ENCODE measurements at places on chromosomes 6 and 20.

- DNase-seq, result peak; percentile 91
Observed at GRCh38 chr6:21984561-21984960, 312.3 kb downstream of the PRL start.

DNA sequence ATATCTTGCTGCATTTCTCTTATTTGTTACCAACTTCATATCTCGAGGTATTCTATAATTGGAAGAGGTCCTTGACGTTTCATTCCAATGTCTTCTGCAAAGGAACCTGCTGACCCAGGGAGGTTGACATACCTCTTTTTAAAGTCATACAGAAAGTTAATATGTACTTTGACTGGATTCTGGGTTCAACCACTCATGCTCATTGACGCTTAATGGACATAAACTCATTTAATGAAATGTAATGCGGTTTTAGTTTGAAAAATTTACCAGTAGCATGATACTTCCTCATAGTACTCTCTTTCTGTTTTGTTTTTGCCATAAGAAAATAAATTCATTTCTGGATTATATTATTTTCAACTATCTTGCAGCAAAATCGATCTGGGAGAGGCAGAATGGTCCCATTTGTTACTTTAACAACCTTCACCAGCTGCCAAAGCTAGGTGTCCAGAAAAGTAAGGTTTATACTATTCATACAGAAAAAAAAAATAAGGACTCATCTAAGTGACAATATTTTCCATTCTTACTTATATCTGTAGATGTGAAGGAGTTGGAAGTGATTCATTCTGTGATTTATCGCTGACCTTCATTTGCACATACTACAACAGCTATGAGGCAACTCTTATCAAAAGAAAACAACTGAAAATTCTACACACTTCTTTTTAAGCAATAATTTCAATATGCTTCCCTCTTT is 101.6 kb downstream of the ATXN1 start:
- DNase-seq, result no peak

DNA sequence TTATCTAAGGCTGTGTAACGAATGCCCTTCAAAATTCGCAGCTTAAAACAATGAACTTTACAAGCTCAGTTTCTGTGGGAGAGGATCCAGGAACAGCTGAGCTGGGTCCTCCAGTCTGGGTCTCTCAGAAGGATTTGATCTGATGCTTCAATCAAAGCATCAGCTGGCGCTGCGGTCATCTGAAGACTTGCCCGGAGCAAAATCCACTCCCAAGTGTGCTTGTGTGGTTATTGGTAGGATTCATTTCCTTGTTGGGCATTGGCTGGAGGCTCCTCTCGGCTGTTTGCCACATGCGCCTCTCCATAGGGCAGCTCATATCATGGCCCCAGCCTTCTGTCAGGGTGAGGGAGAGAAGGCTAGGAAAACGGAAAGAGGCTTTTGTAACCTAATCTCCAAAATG is 269.3 kb upstream of the CHD6 start:
- no peak for DNase-seq

DNA sequence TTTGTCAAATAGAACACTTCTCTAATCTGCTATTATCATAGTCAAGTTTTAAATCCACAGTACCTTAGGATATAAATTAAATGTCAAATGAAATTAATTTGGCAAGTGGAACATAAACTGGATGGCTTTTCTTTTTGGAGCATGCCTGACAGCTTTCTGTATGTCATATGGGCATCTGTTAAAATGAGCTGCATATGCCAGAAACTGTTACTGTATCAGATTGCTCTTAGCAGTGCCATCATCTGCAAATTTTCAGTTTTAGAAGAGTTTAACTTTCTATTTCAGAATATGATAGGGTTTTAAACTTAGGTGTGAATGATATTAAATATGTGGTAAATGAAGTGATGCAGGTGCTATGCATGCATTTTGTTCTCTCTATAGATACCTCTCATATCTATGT is 3.4 kb upstream of the EEF1E1 start:
- no peak for DNase-seq

DNA sequence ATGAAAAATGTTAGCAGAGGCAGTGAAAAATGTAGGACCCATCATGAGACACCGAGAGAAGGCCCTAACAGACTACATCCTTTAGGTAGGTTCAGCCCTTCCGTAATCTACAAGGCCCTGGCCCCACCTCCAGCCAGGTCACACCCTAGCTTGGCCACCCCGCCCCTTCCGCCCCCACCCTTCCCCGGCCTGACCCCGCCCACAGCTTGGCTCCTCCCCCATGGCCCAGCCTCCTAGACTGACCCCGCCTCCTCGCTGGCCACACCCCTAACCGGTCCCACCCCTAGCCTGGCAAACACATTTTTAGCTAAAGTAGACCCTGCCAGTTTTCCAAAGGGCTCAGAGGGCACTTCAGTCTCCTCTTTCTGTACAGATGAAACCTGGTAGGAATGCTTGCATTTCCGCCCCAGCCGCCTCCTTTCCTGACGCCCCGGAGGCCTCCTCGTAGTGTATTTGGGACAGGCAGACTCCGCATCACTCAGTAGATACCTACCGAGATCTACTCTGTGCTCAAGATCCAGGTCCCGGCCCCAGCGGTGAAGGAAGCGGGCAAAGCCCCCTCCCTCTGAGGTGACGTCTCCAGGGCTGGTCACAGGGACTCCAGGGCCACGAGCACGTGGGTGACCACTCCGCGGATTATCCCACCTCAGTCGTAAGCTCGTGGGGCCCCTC is 443.5 kb downstream of the PREX1 start:
- DNase-seq, result no peak

- no peak for DNase-seq
Observed at GRCh38 chr6:78629154-78629721, 238.1 kb upstream of the IRAK1BP1 start.

- no peak for DNase-seq
Observed at GRCh38 chr20:59435518-59435917, 135.1 kb downstream of the EDN3 start.

DNA sequence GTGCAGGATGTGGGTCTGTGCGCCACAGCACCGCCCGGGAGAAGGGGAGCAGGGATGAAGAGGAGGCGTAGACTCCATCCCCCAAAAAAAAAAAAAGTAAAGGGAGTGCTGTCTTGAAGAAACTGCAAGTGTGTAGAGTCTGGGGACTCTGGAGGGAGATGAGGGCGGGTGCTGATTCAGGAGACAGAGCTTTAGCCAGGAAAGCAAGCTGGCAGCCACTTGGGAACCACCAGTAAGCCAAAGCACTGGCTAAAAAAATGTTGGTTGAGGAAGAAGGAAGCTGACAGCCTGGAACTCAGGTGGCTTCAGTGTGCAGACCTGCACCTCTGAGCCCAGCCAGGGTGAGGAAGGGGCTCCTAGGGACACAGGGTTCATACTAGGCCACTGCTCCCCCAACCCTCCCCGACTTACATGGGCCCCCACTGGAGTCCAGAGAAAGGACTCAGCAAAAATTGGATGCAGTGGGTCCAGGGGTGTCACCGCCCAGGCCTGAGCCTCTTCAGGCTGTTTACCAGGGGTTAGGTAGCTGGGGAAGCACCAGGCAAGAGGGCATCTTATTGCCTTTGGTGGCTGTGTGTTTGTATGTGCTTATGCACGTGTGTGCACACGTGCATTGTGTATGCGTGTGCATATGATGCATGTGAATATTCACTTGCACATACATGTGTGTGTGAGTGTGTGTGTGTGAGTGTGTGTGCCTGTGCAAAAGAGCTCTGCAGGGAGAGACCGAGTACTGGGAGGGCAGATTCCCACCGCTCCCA is 153.5 kb upstream of the MLN start:
- DNase-seq, result no peak

DNA sequence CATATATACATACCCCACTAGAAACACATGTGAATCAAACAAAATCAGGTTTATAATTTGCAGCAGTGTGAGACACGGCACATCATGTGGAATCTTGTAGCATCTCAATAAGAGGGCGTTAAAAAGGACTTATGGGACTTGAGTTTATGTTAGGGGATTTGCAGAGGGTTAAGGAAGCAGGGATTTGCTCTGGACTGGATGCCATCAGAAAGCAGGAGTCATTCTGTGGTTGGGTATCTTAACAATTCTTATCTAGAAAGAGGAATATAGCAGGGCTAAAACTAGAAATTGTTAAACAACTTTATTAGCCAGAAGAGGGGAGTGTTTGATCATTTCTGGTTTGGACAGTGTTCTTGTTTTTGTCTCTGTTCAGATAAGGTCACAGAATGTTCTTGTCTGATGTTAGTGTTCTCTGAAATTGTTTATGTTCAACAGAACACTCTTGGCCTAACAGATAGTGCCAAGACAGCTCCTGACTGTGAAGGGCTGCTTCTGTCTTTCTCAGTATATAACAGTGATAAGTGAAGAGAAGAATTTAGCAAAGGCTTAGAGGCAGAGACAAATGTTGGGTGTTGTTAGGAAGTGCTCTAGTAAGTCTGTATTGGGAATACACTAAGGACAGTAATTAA is 39.2 kb downstream of the LIN28B start:
- DNase-seq, result no peak

- DNase-seq, result no peak
Observed at GRCh38 chr6:144855812-144856531, 570.8 kb downstream of the UTRN start.

DNA sequence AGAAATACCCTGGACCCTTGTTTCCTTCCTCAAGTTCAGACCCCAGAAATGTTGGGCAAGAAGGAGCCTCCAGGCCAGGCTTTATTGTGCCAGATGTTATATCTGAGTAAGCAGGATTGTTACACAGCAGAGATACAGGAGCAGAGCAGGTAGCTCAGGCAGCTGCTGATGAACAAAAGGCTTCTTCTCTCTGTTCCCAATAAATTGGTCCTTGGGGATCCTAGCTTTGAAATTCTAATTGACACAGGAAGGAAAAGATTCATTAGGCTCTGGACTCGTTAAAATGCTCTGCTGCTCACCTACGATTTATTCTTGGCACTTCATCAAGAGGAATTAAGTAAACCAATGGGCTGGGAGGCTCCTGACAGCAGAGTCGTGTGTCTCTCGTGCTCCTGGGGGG is 54.2 kb downstream of the RALY start:
- no peak for DNase-seq

GRCh38 chr6:45663251-45664221 is 285.8 kb upstream of the SUPT3H start:
- no peak for DNase-seq

- DNase-seq, result no peak
Observed at GRCh38 chr6:69007781-69008180, 372.7 kb downstream of the ADGRB3 start.

DNA sequence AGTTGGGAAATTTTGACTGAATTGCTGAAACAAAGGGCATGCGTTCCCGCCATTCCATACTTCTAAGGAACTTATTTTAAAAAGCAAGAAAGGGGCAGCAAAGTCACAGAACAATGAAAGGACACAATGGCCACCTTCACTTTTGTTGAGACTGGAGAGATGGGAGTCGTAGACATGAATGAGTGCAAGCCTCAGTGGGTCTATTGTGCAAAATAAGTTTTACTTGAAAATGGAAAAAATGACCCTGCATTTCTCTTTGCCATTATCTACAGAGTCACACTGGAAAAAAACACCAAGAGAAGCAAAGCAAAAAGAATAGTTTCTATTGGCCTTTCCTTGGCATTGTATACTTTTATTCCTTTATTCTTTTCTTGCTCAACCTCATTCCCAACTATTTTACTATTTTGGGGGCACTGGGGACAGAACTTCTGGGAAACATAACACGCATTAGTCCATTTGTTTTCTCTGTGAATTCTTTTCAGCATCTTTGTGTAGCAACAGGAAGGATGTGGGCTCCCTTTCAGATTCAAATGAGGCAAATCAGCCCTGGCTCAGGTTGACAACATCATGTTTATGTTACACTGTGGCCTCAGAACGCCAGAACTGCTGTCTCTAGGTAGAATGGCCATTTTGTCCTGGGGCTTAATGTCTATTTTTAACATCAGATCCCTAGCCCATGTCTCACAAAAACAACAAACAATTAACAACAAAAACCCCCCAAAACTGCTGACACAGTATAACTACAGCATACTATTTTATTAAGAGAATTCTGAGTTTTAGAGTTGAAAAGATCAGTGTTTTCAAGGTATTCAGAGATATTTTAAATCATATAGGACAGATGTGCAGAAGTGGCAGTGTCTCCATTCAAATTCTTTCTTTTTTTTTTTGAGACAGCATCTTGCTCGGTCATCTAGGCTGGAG is 122.2 kb downstream of the FYN start:
- no peak for DNase-seq

GRCh38 chr6:36249536-36249935 is 20.3 kb upstream of the PNPLA1 start:
- no peak for DNase-seq

DNA sequence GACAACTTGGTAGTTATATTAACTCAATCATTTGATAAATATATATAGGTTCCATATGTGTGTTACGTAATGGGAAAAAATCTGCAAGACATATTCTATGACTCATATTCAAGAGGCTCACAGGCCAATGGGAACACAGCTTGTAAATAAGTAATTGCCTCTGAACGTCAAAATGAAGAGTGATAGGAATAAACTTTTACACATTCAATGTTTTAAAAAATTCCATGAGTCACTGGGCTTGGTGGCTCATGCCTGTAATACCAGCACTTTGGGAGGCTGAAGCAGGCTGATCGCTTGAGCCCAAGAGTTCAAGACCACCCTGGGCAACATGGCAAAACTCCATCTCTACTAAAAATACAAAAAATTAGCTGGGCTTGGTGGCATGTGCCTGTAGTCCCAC is 209.4 kb upstream of the MCHR2 start:
- no peak for DNase-seq

All from forelimb muscle (tissue), 1 donor.